ENCODE measurements at places on chromosomes 1 and 21.

DNA sequence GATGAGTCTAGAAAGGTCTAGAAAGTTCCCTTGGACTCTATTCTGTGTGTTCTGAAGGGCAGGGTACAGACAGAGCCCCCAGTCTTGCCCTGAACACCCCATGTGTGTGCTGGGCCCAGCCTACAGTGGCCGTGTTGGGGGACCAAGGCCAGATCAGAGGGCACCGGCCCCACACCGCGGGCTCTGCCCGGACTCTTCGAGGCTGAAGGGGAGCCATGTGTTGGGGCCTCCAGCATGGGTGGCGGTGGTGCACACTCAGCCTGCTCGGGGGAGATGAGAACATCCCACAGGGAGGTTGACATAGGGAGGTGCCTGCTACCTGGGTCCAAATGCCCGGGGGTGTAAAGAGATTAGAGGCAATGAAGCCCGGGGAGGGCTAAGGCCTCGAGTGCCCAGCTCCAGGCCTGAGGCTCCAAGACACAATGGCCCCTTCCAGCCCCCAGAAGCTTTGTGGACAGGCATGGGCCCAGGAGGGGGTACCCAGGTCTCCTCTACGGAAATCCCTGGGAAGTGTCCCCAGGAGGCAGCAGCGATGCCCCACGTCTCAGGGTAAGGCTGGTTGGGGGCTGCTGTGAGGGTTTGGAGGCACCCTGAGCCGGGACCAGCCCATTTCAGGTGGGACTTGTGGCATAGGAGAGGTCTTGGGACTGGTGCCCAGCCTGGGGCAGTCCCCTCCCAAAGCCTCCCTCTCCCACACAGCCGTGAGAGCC, 12.1 kb downstream of the ARHGEF16 start:
- DNase-seq: no peak

DNA sequence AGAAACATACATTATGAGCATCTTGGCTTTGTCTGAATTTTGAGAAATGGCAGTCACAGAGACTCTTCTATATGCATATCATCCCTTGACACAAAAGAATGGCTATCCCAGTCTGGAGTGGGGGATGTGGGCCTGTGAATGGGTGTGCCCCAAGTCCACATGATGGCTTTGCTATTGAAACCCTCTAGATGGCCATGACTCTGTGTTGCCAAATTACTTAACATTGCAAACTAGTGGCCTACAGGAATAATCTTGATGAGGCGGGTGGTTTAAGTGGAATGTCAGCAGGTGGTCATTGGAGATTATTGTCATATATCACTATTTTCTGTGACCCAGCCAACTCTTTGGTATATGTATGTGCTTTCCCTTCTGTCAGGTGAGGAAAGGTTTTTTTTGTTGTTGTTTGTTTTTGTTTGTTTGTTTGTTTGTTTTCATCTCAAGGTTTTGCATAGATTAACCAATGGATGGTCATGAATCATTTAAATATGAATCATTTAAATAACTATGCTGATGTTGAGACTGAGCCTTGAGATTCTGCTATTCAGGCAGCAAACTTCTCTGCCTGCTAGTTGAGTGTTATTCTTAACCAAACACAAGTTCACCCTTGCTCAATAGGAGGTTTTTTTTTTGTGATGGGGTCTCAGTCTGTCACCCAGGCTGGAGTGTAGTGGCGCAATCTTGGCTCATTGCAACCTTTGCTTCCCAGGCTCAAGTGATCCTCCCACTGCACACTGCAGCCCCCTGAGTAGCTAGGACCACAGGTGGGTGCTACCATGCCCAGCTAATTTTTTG, 103.0 kb downstream of the NOS1AP start:
- DNase-seq: no peak

GRCh38 chr1:71193153-71193552, 112.3 kb upstream of the ZRANB2 start:
- no peak for DNase-seq

GRCh38 chr1:89274411-89274857, 1.8 kb upstream of the GBP5 start:
- DNase-seq: no peak
